T follicular helper cell (primary cell): ENCODE measurements at places on chromosomes 11 and 22.

- DNase-seq: no peak
Observed at GRCh38 chr11:60872124-60872960, 5.0 kb downstream of the ZP1 start.

DNA sequence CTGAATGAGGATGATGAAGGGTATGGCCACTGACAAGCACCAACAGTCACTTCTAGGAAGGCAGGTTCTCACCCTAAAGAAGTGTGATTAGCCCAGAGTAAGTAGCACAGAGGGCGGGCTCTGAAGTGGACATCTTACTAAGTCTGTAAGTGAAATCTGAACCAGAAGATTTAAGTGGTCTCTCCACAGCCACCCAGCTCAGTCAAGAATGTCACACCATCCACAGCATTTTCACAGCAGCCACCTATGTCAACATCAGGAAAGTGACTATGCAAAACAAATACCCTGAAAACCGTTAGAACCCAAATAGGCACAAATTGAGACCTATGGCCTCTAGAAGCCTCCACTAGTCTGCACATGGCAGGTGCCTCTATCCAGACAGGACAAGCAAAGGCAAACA, 23.0 kb upstream of the STK33 start:
- no peak for DNase-seq

- no peak for DNase-seq
Observed at GRCh38 chr11:41659985-41660384, 200.5 kb upstream of the LRRC4C start.

GRCh38 chr22:48952256-48953102, 875.2 kb downstream of the BRD1 start:
- DNase-seq: no peak

DNA sequence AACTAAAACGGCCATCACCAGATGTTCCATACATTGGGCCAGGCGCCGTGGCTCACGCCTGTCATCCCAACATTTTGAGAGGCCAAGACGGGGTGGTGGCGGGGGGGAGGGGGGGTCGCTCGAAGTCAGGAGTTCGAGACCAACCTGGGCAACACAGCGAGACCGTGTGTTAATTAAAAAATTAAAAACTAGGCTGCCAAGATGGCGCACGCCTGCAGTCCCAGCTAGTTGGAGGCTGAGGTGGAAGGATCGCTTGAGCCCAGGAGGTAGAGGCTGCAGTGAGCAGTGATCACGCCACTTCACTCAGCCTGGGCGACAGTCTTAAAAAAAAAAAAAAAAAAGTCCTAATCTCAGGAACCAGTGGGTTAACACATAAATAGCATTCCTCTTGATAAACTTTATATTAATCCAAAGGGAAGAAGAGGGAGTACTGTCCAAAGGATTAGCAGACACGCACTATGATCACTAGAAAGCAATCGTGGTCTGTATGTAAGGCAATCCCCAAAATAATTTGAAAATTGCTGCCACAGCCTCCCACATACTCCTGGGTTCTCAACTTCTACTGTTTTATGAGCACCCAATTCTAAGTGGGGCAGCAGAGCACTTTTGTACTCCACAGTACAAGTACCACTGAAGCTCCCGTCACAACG, 604 bp downstream of the PUS3 start:
- no peak for DNase-seq

DNA sequence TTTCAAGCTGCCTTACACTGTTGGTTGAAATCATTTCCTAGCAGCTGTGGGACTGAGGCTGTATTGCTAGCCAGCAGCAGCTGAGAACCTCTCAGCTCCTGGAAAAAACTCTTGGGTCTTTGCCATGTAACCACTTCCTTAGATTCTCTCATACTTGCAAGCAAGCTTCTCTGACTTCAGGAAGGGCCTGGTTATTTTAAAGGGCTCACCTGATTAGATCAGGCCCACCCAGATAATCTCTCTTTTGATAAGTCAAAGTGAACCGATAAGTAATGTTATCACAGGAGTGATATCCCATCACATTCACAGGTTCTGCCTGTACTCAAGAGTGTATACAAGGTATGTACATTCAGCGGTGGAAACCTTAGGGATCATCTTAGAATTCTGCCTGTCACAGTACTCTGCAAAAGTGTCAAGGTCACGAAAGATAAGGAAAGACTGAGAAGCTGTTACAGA, 7.4 kb upstream of the CLPB start:
- DNase-seq: no peak

GRCh38 chr11:123509737-123510578, 79.9 kb downstream of the GRAMD1B start:
- DNase-seq: no peak

DNA sequence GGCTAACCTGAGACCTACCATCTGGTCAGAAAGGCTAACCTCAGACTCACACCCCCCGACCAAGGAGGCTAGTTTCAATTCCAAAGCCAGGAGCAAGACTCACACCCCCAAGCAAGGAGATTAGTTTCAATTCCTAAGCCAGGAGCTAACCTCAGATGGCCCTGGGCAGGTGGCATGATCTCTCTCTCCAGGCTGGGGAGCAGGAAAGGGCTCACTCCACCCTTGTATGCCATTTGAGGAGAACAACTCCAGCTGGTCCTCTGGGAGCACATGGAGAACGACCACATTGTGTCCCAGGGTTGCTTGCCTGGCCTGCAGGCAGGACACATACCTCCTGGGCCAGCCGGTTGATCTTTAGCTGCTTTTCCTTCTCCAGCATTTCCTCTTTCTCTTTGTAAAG, 32.6 kb downstream of the USH1C start:
- DNase-seq: no peak

- DNase-seq: no peak
Observed at GRCh38 chr11:14184028-14184940, 174.7 kb downstream of the RRAS2 start.

DNA sequence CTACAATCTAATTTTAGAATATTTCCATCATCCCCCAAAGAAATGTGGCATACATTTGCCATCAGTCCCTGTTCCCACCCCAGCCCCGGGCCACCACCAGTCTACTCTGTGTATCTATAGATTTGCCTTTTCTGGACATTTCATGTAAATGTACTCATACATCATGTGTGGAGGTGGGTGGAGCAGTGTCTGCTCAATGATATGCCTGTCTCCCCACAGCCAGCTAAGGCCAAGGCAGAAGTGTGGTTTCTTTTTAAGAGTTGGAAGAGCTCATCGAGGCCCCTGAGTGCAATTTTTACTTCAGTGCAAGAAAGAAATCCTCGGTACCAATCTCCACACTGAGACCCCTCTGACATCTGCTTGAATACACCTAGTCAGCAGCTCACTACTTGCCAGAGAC, 80.5 kb downstream of the TP53I11 start:
- DNase-seq: no peak

DNA sequence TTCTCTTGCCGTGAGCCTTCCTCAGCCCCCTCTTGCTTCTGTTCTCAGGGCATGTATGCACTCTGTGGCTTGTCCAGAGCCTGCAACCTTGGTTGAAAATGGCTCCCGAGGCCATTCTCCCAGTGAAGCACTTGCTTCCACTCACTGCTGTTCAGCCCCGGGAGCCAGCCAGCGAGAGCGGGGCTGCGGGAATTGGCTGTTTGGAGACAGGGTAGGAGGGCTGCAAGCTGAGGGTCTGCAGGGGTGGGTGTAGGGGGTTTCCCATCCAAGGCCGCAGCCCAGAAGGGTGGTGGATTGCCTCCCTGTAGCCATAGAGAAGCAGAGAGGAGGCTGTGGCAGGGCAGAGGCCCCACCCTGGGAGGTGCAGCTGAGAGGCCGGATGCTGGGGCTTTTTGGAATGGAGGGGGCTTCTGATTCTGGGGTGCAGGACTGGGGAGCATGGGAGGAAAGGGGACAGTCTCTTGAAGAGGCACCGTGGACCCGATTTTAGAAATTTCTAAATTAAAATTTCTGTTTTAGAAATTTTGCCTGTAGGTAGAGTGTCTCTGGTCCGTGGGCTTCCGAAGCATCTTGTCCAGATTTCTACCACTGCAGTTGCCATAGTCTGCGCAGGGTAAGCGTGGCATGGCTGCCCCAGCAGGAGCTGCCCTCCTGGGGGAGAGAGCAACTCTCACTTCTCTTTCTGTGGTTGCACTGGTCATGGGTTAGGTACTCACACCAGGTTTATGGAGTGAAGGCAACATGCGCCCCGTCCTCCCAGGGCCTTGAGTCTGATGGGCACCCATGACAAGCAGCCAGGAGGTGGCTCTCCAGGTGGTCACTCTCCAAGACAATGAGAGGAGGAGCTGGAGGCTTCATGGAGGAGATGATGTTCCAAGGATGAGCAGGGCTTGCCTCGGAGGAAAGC, 100.2 kb downstream of the TBC1D22A start:
- no peak for DNase-seq

GRCh38 chr11:62796281-62796680, 4.5 kb upstream of the TMEM223 start:
- DNase-seq: no peak

- DNase-seq: no peak
Observed at GRCh38 chr11:73269459-73270015, 2.6 kb upstream of the P2RY6 start.

DNA sequence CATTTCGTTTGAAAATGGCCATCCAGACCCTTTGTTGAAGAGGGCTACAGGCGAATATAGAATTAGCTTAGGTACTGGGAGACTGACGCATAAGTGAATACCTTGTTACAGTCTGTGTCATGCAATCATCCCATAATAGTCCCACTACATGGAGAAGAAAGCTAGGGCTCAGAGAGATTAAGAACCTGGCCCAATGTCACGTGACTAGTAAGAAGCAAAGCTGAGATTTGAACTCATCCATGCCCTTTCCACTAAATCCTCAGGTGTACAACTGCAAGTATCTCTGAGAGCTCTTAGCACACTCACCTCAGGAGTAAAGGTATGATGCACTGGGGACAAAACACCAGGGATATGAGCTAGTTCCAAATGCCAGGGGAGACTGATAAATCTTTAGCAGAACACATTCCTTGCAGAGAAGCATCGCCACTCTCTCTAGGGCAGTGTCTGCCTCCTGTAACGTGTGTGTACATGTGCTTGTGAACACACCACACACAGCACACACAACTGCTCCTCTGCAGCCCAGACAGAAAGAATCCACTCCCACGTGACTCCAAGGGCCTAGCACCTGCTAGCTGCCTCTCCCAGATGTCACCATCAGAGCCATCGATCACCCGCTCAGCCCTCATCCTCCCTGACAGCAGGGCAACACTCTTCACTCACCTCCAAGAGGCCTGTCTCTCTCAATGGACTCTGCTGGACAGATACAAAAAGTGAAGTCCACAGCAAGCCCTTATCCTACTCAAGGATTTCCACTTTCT, 402.8 kb downstream of the NXPE2 start:
- no peak for DNase-seq

DNA sequence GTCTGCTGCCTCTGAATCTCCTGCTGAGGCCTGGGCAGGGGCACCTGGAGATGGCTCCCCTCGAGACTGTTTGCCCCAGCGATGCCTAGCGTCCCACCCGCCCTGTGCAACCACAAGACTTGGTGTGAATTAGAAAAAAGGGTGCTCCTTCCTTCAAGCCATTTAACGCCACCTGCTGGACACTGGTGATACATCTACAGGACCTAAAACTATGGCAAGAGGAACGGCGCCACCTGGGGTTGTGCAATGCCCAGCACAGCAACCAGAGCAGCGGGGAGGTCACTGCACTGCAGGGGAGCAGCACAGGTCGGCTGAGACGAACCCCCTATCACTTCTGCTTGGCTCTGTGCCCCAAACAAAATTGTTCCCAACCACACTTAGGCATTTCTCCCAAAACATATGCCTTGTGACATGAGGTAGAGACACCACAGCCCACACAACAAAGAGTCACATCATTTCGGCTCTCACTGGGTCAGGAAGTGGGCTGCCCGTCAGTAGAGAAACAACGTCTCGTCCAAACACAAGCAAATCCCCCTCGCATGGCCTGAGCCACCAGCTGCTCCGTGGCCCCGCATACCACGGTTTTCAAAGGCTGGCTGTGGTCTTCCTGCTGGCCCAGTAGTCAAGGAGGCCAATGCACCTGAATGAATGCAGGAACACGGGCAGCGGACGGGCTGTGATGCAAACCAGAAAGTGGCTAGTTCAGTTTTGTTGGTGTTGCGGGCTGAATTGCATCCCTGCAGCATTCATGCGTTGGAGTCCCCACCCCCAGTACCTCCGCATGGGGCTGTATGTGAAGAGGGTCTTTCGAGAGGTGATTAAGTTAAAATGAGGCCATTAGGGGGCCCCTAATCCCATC, 171.9 kb downstream of the SHANK2 start:
- no peak for DNase-seq

DNA sequence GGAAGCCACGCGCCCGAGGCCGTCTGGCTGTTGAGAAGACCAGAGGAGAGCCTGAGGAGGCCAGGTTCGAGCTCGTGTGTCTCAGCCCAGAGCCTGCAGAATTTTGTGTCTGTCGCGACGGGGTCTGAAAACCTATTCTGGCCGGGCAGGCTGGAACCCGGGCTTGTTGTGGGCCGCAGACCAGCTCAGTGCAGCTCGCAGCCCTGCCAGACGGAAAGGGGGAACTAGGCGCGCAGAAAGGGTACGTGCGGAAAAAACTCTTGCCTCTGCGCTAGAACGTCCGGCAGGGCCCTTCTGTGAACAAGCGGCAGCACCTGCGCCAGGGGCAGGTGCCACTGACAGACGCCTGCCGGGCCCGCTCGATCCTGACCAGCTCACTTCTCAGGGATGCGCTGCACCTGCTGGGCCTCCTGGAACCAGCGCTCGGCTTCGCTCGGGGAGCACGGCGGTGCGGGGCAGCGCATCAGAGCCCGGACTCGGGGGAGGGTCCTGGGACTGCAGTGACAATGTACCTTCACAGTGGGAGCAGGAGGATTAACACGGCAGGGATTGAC, 409.3 kb downstream of the BRD1 start:
- DNase-seq: no peak

DNA sequence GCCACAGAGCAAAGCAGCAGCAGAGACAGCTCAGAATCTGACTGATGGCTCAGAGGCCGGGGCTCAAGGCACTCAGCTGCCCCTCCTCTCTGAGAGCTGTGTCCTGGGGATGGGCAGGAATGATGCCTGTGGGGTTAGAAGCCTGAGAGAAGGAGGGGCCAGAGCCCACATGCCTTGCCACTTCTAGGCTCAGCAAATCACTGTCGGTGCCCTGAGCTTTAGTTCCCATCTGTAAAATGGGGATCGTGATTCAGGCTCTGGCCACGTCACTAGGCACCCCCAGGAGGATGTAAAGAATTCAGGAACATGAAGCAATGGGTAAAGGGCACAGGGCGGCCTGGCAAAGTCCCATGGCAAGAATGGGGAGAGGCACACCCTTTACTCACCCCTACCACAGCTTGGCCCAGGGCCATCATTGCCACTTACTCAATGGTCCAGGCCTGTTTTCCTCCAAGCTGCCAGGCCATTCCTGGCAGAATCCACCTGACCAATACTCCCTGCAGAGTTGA, 3.4 kb upstream of the CDC42EP2 start:
- DNase-seq: no peak

DNA sequence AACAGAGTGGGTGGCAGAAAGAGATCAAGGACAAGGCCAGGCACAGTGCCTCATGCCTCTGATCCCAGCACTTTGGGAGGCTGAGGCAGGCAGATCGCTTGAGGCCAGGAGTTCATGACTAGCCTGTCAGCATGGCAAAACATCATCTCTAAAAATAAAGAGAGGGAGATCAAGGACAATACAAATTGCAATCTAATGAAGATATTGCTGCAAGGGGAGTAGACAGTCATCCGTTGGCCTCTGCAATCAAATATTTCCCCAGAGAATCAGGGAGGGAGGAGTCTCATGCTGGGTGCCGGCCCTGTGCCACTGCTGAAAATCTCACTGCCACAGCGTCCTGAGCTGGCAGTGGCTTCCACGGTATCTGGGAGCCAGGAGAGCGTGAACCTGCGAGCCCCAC, 19.4 kb upstream of the IL17RA start:
- DNase-seq: no peak
